ENCODE measurements at places on chromosomes 3 and 15.

GRCh38 chr3:131735544-131735943 is 232.8 kb upstream of the MRPL3 start:
- no peak for DNase-seq

- DNase-seq = no peak
Measured at GRCh38 chr3:195877767-195878423, 30.5 kb downstream of the TNK2 start.

- no peak for DNase-seq
Measured at GRCh38 chr3:10936686-10937085, 55.9 kb upstream of the SLC6A1 start.

GRCh38 chr15:33442449-33442848 is 131.7 kb downstream of the RYR3 start:
- no peak for DNase-seq

DNA sequence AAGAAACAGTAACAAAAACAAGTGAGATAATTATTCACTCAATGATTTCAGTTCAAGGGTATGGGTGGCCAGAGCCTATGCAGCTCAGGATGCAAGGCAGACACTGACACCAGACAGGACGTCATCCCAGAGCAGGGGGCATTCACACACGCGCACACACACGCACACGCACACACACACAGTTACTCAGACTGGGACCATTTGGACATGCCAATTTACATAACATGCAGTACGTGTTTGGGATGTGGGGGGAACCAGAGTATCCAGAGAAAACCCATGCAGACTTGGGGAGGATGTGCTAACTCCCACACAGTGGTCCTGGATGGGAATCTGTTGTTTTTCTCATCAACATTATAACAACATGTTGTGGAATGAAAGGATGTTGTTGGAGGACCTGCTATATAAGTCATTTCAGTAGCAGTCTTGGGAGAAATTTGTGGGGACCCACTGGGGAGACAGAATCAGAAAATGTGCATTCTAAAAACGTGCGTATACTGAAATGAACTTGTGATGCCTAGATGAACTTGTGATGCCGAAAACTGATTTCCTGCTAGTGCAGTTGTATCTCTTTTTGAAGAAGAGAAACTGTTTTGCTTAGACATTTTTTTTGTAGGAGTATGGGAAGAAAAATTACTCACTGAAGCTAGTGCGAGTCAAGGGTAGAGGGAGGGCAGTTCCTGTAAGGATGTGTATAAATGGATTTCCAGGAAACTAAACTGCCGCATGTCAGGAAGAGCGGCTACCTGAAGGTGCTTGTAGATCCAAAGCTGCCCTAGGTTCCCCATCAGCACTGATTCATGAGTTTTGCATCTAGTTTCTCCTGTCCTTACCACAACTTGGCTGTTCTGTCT is 25.2 kb downstream of the CD200 start:
- no peak for DNase-seq

DNA sequence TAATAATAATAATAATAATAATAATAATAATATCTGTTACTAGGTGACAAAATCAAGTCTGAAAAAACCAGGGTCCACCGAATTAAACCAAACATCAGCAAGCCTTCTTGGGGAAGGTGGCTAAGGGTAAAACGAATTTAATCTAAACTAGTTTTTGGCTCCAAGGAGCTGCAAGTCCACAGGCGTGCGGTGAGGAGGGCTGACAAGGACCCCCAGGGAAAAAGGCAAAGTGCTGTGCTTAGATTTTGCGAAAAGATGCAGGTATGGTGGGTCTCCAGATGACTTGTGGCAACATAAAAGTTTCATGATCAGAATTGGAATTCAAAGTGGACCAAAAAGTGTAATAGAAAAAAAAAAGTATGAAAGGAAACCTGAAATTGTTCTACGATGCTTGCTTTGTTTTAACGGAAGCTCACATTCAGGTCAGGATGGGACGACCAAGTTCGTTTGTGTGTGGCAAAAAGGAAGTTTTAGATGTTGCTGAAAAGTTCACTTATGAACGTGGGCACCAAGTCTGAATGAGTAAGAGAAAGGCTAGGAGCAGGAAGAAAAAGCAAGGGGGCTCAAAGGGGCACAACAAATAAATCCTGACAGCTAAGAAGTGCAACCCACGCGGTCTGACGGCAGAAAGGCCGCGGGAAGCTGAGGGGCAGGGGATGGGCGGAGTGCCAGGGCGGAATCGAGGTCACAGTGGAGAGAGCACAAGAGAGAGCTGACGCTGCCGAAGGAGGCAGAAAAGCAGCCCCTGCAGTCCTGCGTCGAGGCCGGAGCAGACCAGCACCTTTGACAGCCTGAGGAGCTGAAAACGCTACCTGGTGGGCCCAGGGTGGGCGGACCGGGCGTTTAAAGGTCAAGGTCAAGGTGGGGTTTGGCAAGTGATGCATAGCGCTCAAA is 1.1 kb downstream of the WDR82 start:
- DNase-seq = no peak

DNA sequence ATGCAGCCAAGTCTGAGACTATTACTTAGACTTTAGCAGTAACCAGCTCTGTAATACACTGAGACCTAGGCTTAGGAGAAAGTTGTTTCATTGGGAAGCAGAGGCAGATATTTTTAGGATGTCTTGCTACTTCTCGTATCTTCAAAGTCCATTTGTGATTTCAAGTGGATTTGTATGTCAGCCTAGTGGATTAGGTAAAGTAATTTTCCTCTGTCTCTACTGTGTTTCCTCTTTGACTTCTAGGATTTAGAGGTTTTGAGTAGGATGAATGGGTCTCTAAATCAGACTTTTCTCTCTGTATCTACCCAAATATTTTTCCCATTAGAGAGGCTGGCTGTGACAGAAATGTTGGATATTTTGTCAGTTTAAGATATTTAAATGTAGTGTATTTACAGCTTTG is 46.8 kb downstream of the OXSR1 start:
- DNase-seq = no peak

GRCh38 chr3:176755552-176755951 is 441.7 kb downstream of the TBL1XR1 start:
- no peak for DNase-seq

- no peak for DNase-seq
Measured at GRCh38 chr3:50359760-50360110, 414 bp upstream of the TMEM115 start.

- peak; percentile 85 for DNase-seq
Measured at GRCh38 chr3:39639344-39640236, 169.8 kb upstream of the MYRIP start.

GRCh38 chr3:33047842-33048834 is 48.8 kb downstream of the GLB1 start:
- DNase-seq = no peak

DNA sequence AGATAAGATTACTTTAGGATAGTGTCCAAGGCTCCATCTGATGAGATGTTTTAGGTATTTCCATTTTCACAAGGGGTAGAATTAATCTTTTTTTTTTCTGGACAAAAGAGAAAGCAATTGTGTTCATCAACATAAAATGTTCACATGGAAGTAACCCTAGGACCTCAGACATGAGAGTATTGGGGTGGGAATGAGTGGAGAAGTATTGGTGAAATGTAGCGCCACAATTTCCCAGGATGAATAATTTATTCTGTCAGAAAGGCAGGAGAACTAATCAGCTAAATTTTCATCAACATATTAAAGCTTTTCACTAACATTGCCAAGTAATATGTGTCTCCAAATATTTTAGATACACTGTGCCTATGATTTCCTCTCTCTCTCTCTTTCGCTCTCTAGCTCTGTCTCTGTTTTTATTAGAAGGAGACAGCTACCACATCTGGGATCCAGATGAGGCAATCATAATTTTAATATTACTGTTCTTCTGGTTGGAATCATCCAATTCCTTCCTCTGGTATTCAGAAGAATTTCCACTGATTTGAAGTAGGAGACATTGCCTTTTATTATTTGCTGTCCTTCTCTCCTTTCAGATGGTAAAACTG is 21.6 kb upstream of the ZNF280D start:
- DNase-seq = no peak

GRCh38 chr3:94394885-94395284 is 332.0 kb downstream of the NSUN3 start:
- DNase-seq = no peak

Data from retinal pigment epithelial cell (primary cell).